Activated CD8-positive, alpha-beta T cell treated with anti-CD3 and anti-CD28 coated beads, Interleukin-2, amount 10 ng/mL, durations not matched to agents 7 days and 5 days (primary cell): ENCODE measurements at places on chromosomes 6 and 20.

DNA sequence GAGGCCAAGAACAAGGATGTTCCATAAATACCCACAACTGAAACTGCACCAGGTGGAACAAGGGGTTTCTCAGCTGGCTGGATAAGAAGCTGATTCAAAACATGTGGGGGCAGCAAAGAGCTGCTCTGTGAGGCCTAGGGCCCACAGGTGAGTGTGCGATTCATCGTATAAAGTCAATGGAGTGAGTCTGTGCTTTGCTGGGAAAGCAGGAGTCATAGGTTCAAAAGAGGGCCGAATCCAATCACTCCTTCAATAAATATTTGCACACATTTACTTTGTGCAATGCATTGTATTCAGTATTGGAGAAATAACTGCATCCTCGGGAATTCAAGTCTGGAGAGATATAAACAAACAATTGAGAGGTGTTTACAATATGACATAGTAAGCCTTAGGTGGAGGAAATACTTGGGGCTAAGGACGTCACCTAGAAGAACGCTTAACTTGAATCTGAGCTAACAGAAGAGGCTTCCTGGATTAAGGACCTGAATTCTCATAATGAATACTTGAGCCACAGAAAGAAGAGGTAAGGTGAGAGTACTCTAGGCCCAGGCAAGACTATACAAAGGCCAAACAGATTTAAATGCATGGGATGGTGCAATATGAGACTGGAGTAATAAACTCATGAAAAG, 83.7 kb upstream of the TMEM30A start:
- no peaks in the 10 kb centered on the region for H3K36me3 ChIP-seq
- H3K27ac ChIP-seq, result no peak overlapping the region
- H3K4me3 ChIP-seq, result no peak overlapping the region

DNA sequence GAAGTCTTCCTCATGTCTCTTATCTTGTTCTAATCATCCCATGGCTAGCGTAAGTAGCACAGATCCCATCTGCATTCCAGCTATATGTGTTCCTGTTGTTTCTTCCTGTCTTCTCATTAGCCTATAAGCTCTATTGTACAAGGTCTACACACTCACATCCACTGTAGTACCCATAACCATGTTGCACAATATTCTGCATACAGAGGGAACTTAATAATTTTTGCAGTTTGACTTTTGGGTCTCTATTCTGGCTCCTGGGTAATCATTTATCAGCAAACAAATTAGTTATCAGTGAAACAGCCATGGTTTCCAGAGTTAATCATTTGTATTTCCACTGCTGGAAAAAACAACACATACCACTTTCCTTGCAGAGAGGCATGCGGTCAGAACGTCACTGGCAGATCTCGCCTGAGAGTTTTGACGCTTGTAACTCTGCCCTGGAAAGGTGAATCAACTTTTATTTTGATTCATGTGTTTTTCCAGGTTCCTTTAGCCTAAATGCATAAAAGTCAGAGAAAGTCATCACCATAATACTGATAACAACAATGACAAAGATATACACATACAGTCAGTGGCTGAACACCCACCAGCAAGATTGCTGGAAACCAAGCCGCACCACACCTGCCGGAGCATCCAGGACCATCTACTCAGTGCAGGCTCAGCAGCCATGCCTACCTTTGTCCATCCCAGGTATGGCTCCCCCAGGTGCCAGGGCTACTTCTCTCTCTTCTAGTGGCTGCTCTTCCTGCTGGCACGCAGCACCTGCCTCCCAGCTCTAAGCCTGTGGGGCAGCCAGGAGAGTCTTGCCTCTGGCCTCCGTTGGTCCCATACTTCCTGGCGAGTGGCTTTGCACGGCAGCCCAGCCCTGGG, 158.2 kb downstream of the QRSL1 start:
- peaks cover 7% of the 10 kb centered on the region for H3K27me3 ChIP-seq
- no peaks in the 10 kb centered on the region for H3K4me1 ChIP-seq
- H3K4me3 ChIP-seq, result no peak overlapping the region
- no peak for DNase-seq
- H3K27ac ChIP-seq, result no peak overlapping the region

DNA sequence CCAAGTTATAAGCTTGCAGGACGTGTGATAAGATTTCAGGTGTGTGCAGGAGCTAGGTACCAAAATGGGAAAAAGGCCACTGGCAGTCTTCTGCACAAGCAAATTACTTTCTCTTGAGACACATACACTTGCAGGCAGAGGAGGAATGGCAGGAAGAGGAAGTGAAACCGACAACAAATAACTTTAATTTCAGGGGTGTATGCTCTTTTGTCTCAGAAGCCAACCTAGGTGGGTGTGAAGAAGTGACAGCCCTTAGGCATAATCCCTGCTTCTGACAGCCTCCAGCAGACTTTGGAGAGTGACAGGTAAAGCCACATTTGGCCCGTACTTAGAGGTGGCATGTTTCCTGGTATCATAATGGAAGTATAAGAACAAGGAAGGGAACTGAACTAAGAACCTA, 118.8 kb upstream of the TRAF3IP2 start:
- peaks cover 36% of the 10 kb centered on the region for H3K36me3 ChIP-seq
- H3K4me1 ChIP-seq, result peaks cover 62% of the 10 kb centered on the region
- peak; percentile 38 for DNase-seq
- peak overlapping the region; percentile 77 for H3K27ac ChIP-seq
- H3K4me3 ChIP-seq, result peak overlapping the region; percentile 48

GRCh38 chr6:53347921-53348370, 804 bp downstream of the ELOVL5 start:
- DNase-seq, result peak; percentile 63
- H3K27ac ChIP-seq, result peak overlapping the region; percentile 92
- H3K27me3 ChIP-seq, result peaks cover 15% of the 10 kb centered on the region
- H3K36me3 ChIP-seq, result peaks cover 29% of the 10 kb centered on the region
- H3K4me1 ChIP-seq, result peaks cover 51% of the 10 kb centered on the region
- peak overlapping the region; percentile 96 for H3K4me3 ChIP-seq

DNA sequence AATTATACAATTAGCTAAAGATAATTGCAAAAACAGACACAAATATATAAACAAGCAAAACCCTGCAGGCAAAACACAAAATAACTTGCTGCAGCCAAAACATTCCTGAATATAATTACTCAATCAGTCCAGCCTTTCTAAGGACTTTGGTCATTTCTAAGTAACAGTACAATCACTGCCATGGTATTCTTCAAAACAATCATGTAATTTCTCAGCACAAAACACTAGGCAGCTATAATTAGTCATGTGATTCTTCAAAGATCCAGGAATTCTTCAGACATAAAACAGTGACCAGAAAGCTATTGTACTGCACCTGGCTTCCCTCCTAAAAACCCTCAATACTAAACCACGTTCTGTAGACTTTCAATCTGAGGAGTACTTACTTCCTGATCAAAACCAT, 881.1 kb downstream of the EPHA7 start:
- H3K27me3 ChIP-seq, result no peaks in the 10 kb centered on the region
- no peak overlapping the region for H3K27ac ChIP-seq
- H3K4me3 ChIP-seq, result no peak overlapping the region
- DNase-seq, result no peak
- H3K36me3 ChIP-seq, result no peaks in the 10 kb centered on the region

GRCh38 chr20:21360705-21361104, 36.6 kb downstream of the NKX2-4 start:
- no peak overlapping the region for H3K27ac ChIP-seq
- peaks cover 12% of the 10 kb centered on the region for H3K4me1 ChIP-seq
- no peak overlapping the region for H3K4me3 ChIP-seq
- peaks cover 51% of the 10 kb centered on the region for H3K36me3 ChIP-seq
- no peak for DNase-seq

GRCh38 chr20:53497246-53497645, 96.4 kb downstream of the ZNF217 start:
- H3K27ac ChIP-seq, result no peak overlapping the region
- DNase-seq, result no peak
- H3K27me3 ChIP-seq, result no peaks in the 10 kb centered on the region
- no peaks in the 10 kb centered on the region for H3K36me3 ChIP-seq
- no peaks in the 10 kb centered on the region for H3K4me1 ChIP-seq
- no peak overlapping the region for H3K4me3 ChIP-seq

- H3K4me1 ChIP-seq, result peaks cover 55% of the 10 kb centered on the region
- peaks cover 42% of the 10 kb centered on the region for H3K36me3 ChIP-seq
- no peaks in the 10 kb centered on the region for H3K27me3 ChIP-seq
- peak overlapping the region; percentile 94 for H3K4me3 ChIP-seq
- DNase-seq, result no peak
Observed at GRCh38 chr6:15249371-15250019, 3.6 kb downstream of the JARID2 start.

GRCh38 chr6:17311595-17312311, 30.6 kb downstream of the RBM24 start:
- H3K27me3 ChIP-seq, result no peaks in the 10 kb centered on the region
- no peak for DNase-seq
- H3K4me3 ChIP-seq, result no peak overlapping the region
- no peaks in the 10 kb centered on the region for H3K4me1 ChIP-seq
- no peak overlapping the region for H3K27ac ChIP-seq

GRCh38 chr20:51766994-51767866, 960 bp downstream of the ATP9A start:
- peaks cover 38% of the 10 kb centered on the region for H3K27me3 ChIP-seq
- peak overlapping the region; percentile 45 for H3K4me3 ChIP-seq
- no peak overlapping the region for H3K27ac ChIP-seq
- no peaks in the 10 kb centered on the region for H3K36me3 ChIP-seq
- DNase-seq, result peak; percentile 44
- H3K4me1 ChIP-seq, result peaks cover 7% of the 10 kb centered on the region

DNA sequence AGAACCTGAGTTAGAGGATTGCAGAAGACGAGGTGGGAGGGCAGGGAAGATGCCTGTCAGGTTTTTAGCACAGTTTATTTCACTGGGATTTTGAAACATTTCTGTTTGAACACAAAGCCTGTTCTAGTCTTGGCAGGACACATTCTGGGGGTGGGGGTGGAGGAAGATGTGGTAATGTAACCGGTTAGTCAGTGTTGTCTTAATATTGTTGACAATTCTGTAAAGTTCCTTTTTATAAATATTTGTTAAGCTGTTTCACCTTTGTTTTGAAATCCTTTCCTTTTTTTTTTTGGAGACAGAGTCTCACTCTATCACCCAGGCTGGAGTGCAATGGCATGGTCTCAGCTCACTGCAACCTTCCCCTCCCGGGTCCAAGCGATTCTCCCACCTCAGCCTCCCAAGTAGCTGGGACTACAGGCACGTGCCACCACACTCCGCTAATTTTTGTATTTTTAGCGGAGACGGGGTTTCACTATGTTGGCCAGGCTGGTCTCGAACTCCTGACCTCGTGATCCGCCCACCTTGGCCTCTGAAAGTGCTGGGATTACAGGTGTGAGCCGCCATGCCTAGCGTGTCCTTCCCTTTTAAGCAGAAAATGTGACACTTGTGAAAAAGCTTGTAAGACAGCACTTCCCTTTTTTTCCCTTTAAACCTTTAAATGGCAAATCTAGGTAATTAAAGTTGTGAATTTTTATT, 20.2 kb downstream of the SLC9A8 start:
- H3K36me3 ChIP-seq, result peaks cover 37% of the 10 kb centered on the region
- no peaks in the 10 kb centered on the region for H3K4me1 ChIP-seq
- no peak overlapping the region for H3K27ac ChIP-seq
- no peak overlapping the region for H3K4me3 ChIP-seq
- no peaks in the 10 kb centered on the region for H3K27me3 ChIP-seq

DNA sequence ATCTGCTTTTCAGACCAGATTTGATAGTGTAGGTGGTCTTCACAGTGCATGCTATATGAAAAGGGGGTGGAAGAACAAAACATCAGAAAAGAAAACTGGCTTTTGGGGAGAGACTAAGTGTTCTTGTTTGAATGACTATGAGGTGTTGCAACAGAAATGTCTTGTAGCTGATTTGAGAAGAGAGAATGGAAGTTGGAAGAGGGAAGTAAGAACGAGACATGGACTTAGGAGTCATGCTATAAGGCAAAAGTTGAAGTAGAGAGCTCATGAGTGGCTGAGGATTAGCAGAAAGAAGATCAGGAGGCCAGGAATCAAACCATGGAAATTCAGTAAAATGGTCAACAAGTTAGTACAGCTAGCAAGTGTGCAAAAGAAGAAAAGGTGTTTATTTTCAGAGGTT, 32.1 kb downstream of the FNDC1 start:
- H3K36me3 ChIP-seq, result no peaks in the 10 kb centered on the region
- H3K27ac ChIP-seq, result no peak overlapping the region
- H3K27me3 ChIP-seq, result peaks cover 24% of the 10 kb centered on the region
- DNase-seq, result no peak
- no peak overlapping the region for H3K4me3 ChIP-seq

DNA sequence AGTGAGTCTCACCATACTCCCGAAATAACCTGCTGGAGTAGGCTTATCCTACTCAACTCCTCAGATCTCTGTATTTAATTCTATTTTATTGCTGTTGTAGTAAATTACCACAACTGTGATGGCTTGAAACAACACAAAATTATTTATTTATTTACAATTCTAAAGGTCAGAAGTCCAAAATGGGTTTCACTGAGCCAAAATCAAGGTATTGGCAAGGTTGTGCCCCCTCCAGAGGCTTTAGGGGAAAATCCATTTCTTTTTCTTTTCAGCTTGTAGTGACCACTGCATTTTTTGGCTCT, 869 bp upstream of the SLC17A2 start:
- DNase-seq, result no peak
- H3K4me1 ChIP-seq, result no peaks in the 10 kb centered on the region
- H3K27ac ChIP-seq, result no peak overlapping the region
- no peaks in the 10 kb centered on the region for H3K36me3 ChIP-seq
- no peak overlapping the region for H3K4me3 ChIP-seq

GRCh38 chr6:16296061-16296670, 57.8 kb downstream of the GMPR start:
- H3K4me1 ChIP-seq, result no peaks in the 10 kb centered on the region
- H3K27ac ChIP-seq, result no peak overlapping the region
- no peak for DNase-seq
- H3K36me3 ChIP-seq, result no peaks in the 10 kb centered on the region

- peak overlapping the region; percentile 42 for H3K27ac ChIP-seq
- peaks cover 83% of the 10 kb centered on the region for H3K4me1 ChIP-seq
- H3K4me3 ChIP-seq, result peak overlapping the region; percentile 94
- peaks cover 82% of the 10 kb centered on the region for H3K36me3 ChIP-seq
- H3K27me3 ChIP-seq, result no peaks in the 10 kb centered on the region
- peak; percentile 44 for DNase-seq
Observed at GRCh38 chr6:137873273-137873762, 6.3 kb downstream of the TNFAIP3 start.

DNA sequence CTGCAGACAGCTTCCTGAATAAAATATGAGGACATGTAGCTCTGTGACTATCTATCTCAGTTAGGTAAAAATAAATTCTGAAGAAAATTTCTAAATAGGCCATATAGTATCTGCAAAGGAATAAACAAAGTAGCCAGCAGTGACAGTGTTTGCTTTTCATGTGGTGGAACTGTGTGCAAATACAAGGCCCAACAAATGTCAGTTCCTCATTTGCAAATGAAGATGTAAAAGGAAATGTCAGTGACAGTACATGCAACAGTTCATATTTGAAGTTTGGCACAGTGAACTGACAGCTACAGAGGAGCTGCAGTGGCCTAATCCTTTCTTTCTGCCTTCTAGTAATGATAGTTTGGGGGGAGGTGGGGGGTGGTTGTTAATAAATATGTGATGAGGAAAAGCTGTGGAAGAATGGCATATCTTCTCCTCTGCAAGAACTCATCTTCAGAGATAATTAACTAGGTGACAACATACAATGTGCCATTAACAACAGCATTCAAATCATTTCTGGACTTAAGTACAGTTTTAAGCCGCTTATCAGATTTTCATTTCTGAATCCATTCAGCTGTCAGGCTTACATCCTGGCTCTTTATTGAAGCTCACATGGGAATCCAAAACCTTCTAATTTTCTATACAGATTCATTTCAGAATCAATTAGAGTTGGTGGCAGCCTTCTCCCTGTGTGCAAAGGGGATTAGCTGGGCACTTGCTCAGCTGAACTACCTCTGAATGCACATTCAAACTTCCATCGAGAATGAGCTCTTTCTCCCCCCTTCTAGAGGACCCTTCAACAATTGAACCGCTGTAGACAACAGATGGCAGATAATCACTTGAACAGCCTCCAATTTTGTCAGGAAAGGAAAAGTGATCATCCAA, 1059.0 kb upstream of the EPHA7 start:
- no peaks in the 10 kb centered on the region for H3K27me3 ChIP-seq
- no peaks in the 10 kb centered on the region for H3K36me3 ChIP-seq
- DNase-seq, result no peak
- no peaks in the 10 kb centered on the region for H3K4me1 ChIP-seq
